Naive thymus-derived CD8-positive, alpha-beta T cell (primary cell): ENCODE measurements at places on chromosomes 7 and 10. TPM values are rescaled to one million over a fixed set of nuclear protein-coding genes. Genes with fewer than 3 reads are reported as not detected.
A peak's percentile ranks its signal among the peaks of the same experiment; 100 is the strongest.

- no peak for DNase-seq
These were observed 473.8 kb upstream of the GALNT17 start for GRCh38 chr7:70657989-70658632.

GRCh38 chr10:110803830-110804338 is 67.8 kb upstream of the PDCD4 start:
- peak; percentile 48 for DNase-seq

GRCh38 chr10:104334561-104334960 is 3.7 kb downstream of the ITPRIP start:
- no peak for DNase-seq

Gene NUDT13
- total RNA-seq, result 2.2 TPM

- DNase-seq, result no peak
These were observed 1.8 kb upstream of the OPN4 start for GRCh38 chr10:86652361-86653202.

Gene OR2AE1
- total RNA-seq, result 1.1 TPM

GRCh38 chr10:77946084-77946483 is 19.5 kb upstream of the DLG5 start:
- no peak for DNase-seq

DNA sequence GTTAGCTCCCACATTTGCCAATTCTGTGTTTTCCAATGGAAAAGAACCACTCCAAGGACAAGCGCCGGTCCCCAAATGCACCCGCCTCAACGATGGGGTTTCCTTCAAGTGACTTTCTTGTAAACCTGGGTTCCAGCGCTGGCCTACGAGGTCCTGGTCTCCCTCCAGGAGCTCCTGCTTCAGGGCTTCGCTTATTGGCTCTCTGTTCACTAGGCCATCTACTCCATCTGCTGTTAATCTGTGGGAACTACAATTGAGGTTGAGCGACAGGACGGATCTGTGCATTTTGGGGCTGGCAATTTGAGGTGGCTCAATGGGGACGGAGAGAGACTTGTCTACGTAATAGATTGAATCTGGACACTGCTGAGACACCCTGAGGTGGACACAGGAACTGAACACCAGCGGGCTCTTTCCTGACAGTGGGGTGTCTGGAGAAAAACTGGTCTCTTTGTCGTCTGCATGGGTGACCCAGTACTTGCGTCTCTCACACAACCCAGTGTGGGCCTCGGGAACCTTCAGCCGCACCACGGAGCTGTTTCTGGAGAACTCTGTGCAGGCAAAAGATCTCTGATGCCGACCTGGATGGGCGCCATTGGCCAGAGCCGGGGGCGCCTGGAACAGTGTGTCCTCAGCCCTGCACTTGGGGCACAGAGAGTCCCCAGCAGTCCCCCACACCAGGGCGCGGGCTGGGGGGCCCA is 115.9 kb upstream of the ADAM12 start:
- DNase-seq, result no peak

Gene CDH23
- 9.6 TPM for total RNA-seq

GRCh38 chr10:119205894-119206602 is 1.3 kb upstream of the GRK5 start:
- DNase-seq, result no peak

DNA sequence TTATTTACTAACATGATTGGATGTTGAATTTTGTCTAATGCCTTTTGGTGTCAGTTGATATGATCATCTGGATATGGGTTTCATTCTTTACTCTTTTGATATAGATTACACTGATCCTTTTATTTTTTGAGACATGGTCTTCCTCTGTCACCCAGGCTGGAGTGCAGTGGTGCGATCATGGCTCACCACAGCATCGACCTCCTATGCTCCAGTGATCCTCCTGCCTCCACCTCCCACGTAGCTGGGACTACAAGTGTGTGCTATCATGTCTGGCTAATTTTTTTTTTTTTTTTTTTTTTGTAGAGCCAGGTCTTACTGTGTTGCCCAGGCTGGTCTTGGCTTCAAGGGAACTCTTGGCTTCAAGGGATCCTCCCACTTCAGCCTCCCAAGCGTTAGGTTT is 27.1 kb downstream of the BMS1 start:
- no peak for DNase-seq

- no peak for DNase-seq
These were observed 114.4 kb upstream of the AOAH start for GRCh38 chr7:36838616-36839225.

Gene MSS51
- 6.2 TPM for total RNA-seq

Gene TRIL
- total RNA-seq, result not detected

DNA sequence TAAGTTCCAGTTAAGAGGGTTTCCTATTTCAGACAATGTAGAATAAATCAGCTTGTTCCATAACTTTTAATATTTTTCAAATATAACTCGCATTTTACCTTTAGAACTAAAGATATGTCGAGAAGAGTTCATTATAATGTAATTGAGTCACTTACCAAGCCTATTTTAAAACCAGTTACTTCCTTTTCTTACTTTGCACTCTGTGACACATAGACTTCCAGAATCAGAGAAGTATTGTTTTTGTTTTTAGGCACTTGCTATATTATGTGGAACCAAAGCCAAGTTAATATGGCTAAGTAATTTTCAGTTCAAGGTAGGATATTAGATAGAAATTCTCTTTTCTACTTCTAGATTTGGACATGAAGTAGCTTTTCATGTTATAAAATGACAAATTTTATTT is 182.7 kb upstream of the PRPS1L1 start:
- no peak for DNase-seq

Gene STK17A
- total RNA-seq, result 208 TPM

Gene ZC3HAV1L
- total RNA-seq, result 0.36 TPM

- no peak for DNase-seq
These were observed 24.9 kb upstream of the KNDC1 start for GRCh38 chr10:133135116-133135465.

- no peak for DNase-seq
These were observed 169.5 kb upstream of the GDF10 start for GRCh38 chr10:47130491-47130890.

- DNase-seq, result peak; percentile 77
These were observed at the start of gene SMURF1 for GRCh38 chr7:99143853-99144672. Gene SMURF1, minus strand, starts transcription at chr7:99144108. Its CDS starts 328 bp downstream, at chr7:99143780.

GRCh38 chr10:62662486-62662885 is 142.0 kb upstream of the ADO start:
- DNase-seq, result no peak

- DNase-seq, result no peak
These were observed 261.4 kb downstream of the MTERF1 start for GRCh38 chr7:91618776-91619765.

Gene FAM204A
- total RNA-seq, result 64.0 TPM

Gene JCAD
- not detected for total RNA-seq

DNA sequence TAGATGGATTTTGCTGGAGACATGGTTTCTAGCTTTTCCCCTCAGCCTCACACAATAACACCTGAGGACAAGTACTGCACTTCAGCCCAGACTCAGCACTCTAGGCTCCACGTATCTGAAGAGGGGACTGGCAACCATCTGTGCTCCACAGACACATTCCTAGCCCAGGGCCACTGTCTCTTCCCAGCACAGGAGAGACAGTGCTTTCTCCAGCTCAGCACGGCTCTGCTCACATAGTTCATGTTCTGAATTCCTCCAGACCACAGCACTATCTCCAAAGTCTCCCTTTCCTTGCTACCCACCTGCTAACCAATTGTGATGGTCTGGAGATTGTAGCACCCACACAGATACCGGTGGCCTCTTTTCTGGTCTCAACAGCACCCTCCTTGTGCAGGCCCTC is 114.5 kb downstream of the HTR7 start:
- no peak for DNase-seq

Gene MOGAT3
- not detected for total RNA-seq

DNA sequence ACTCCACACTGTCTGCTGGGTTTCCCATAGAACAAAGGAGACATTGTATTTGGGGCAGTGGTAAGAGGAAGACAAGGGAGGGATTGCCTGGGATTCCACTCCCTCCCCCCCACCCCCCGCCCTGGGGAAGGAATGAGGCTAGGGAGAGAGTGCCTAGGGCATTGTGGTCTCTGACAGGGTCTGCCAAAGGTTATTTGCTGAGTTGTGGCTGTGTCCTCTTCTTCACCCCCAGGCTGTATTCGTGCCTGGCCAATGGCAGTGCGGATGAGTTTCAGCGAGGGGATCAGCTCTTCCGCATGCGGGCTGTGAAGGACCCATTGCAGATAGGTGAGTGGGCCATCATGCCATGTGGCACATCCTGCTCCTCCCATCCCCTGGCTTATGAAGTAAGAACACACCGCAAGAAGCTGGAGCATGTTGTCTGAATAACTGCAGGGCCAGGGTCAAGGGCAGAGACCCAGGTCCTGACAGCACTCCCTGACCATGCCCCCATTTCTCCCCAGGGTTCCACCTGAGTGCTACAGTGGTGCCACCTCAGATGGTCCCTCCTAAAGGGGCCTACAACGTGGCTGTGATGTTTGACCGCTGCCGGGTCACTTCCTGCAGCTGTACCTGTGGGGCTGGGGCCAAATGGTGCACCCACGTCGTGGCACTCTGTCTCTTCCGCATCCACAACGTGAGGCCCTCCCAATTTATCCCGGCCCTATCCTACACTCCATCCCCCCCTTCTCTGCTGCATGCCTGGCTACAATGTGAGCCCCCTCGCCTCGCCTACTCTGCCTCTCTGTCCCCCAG is 3.7 kb downstream of the ZSWIM8 start:
- no peak for DNase-seq

Gene FAM20C
- total RNA-seq, result 0.60 TPM

- no peak for DNase-seq
These were observed 58.1 kb upstream of the MSMB start for GRCh38 chr10:46104071-46104585.

GRCh38 chr10:97543025-97543546 is 29.5 kb upstream of the ANKRD2 start:
- DNase-seq, result no peak

DNA sequence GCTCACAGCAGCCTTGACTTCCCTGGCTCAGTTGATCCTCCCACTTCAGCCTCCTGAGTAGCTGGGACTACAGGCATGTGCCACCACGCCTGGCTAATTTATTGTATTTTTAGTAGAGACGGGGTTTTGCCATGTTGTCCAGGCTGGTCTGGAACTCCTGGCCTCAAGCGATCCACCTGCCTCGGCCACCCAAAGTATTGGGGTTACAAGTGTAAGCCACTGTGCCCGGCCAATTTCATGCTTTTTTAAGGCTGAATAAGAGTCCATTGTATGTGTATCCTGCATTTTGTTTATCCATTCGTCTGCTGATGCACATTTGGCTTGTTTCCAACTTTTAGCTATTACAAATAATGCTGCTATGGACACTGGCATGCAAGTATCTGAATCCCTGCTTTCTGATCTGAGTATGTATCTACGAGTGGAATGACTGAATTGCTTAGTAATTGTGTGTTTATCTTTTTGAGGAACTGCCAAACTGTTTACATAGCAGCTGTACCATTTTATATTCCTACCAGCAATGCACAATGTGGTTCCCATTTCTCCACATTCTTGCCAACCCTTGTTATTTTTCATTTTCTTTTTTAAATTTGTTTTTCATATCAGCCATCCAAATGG is 37.3 kb upstream of the TPST1 start:
- DNase-seq, result no peak

DNA sequence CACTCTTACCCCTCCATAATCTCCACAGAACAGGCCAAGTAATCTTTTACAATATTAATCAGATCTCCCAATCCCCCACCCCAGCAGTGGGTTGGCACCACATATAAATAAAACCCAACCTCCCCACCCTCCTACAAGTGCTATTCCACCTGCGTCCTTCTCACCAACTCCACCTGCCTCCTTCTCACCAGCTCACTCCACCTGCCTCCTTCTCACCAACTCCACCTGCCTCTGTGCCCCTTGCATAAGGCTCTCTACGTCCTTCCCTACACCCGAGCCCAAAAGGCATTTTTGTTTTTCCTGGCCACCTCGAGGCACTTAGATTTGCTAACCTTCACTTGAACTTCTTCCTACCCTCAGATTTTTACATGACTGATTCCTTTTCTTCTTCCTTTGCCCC is 89.7 kb downstream of the ATE1 start:
- DNase-seq, result no peak

- DNase-seq, result no peak
These were observed 38.6 kb downstream of the NACAD start for GRCh38 chr7:45050198-45050597.

GRCh38 chr10:28219251-28219650 is 83.6 kb downstream of the MPP7 start:
- no peak for DNase-seq

DNA sequence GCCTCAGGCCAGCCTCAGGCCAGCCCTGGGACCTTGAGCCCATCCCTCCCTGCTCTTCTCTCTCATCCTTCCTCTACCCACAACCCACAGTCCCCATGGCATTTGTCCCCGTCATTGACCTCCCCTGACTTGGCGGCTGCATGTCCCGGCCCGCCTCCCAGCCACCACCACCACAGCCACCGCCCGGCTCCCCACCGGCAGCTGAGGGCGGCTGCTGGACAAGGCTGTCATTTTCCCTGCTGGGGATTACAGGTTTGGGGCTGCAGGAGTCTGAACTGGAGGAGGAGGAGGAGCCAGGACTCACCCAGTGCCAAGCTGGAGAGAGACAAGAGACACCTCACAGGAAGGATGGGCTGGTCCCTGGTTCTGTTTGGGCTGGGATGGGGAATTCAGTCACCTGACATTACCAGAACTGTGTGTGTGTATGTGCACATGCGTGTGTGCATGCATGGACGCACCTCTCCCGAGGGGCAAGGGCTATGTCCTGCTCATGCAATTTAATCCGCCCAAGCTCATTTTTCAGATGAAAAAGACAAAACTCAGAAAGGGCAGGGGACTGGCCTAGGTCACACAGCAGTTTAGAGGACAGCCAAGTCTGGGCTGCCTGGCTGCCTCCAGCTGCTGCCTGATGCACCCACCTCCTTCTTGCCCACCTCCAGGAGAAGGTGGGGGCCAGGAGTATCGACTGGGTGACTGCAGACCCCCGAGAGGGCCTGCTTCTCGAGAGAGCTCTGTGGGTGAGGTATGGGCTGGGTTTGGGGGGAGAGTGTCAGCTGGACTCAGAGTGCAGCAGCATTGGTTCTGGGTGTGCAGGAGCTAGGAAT is 113.1 kb downstream of the ZMIZ1 start:
- DNase-seq, result no peak

DNA sequence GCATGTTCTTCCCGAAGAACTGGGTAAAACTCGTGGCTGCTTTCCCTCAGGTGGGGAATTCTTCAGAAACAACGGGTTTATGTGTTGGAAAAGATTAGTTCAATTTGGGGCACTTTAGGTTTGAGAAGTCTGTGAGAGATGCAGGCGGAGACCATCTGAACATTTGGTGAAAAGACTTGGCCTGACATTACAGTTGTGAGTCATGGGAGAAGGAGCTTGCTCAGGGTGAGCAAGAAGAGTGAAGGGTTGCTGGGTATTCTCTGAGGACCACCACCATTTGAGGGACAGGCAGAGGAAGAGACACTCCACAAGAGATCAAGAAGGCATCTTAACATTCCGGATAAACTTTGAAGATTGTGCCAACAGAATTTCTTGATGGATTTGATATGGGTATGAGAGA is 88.6 kb downstream of the PODXL start:
- no peak for DNase-seq

DNA sequence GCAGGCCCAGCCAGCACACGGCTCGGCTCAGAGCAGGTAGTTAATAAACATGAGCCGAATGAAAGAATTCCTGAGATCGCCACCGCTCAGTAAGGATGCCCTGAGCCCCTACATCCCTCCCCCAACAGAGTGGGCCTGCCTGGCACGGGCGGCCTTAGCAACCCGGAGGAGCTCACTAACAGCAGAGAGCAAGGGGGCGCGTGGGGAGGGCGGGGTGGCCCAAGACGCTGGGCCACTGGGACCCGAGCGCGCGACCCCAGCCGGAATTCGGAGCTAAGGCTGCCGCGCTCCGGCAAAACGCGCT is 403 bp upstream of the ENO4 start:
- DNase-seq, result no peak

- DNase-seq, result no peak
These were observed 156.3 kb upstream of the KMT2E start for GRCh38 chr7:104857458-104858425.
